Activated T-helper 1 cell treated with anti-CD3 and anti-CD28 coated beads, Interleukin-2, amount 50 U/mL, for 16 hours (primary cell): ENCODE measurements at places on chromosomes 5 and 9.

DNA sequence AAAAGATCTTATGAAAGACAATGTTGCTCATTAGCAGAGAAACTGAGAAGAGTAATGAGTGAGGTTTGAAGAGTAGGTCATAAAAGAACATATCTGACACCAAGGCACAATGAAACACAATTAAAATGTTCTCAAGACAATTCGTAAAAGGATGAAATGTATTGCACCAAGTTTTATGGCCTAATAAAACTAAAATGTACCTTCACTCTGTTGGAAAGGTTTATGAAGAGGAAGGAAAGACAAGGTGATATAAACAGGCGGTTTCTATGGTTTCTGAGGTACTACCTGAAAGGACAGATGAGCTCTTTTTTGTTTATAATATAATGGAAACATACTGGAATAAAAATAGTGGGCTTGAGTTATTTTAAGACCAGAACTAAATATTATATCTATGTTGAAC is 821.3 kb downstream of the TAF11L14 start:
- no peak for DNase-seq

DNA sequence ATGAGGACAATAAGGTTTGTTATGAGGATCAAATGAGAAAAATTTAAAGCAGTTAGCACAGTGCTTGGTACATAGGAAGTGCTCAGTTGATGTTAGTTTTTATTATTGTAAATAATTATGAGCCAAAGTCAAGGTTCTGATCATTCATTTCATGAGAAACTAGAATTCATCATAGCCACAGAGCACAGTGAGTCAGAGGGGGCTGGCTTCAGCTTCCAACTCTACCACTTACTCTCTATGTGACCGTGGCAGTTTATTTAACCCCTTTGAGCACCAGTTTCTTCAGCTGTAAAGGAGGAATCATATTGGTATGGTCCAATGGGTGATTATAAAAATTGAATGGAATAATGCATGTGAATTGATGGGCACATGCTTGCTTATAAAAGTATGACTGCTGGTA is 39.4 kb downstream of the KLHL3 start:
- DNase-seq = no peak

GRCh38 chr9:76216161-76216649 is 178.0 kb downstream of the RFK start:
- no peak for DNase-seq

GRCh38 chr5:65771266-65771665 is 49.3 kb downstream of the NLN start:
- DNase-seq = no peak

GRCh38 chr5:131986161-131986912 is 25.1 kb downstream of the ACSL6 start:
- DNase-seq = no peak

GRCh38 chr9:77969083-77969482 is 62.5 kb downstream of the GNAQ start:
- DNase-seq = no peak

DNA sequence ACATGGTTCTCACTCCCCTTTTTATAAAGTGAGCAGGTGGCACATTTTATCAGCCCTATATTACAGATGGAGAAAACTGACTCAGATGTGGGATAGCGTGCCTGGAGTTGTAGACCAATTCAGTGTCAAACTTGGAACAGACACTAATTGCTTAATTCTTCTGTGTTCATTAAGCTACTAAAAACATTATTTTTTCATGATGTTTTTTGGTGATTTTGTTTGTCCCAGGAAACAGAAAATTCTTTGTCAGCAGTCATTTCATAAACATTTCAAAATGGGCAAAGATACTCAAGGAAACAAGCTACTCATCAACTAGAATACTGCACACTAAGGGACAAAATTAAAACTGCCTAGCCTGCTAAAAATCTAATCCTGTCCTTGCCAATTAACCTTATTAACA is 2.2 kb downstream of the ABHD17B start:
- DNase-seq = no peak

DNA sequence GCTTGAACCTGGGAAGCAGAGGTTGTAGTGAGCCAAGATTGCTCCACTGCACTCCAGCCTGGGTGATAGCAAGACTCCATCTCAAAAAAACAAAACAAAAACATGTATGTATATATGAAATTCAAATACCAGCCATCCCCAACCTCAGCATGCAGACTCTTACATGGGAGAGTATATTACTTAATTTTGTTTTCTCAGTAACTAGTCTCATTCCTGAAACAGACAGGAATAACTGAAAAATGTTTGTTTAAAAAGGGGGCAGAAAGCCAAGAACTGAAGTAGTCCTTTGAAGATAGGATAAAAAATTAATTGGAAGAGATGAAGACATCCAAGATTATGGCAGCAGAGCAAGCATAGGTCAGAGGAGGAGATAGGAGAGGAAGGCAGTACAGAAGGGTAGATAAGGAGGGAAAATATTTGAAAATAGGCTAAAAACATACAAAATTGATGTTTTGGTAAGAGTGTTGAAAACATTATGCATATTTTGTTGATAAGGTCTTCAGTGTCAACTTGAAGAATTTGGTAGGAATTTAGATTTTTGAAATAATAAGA is 309.9 kb downstream of the MAT2B start:
- DNase-seq = no peak

- DNase-seq = no peak
These were observed 562.6 kb downstream of the NR2F1-AS1 start for GRCh38 chr5:93018461-93018860.

- no peak for DNase-seq
These were observed 35.6 kb downstream of the NFIB start for GRCh38 chr9:14278291-14278721.

GRCh38 chr9:121289026-121289771 is 21.2 kb downstream of the GSN start:
- DNase-seq = no peak

- no peak for DNase-seq
These were observed 709.3 kb downstream of the MAT2B start for GRCh38 chr5:164214698-164215097.

GRCh38 chr5:119895066-119895465 is 265.7 kb downstream of the FAM170A start:
- DNase-seq = no peak

GRCh38 chr5:93088592-93089389 is 492.2 kb downstream of the NR2F1-AS1 start:
- DNase-seq = no peak

DNA sequence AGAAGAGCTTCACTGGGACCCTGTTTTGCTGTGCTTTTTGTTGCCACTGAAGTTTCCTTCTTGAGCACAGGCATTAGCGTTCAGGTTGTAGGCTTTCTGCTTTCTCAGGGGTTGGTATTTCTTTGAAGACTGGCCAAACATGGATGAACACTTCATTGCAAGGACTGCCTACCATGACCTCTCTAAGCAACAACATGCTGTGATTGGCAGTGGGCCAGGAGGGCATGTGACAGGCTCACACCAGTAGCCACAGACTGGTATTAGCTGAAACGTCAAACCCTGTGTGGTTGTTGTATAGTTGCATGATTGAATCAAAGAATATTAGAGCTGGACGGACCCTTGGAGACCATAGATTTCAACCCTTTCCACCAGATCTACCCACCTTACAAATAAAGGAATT is 20.0 kb upstream of the MLANA start:
- no peak for DNase-seq

- no peak for DNase-seq
These were observed 1.3 kb downstream of the PCDHGC3 start for GRCh38 chr5:141477044-141477575.

- DNase-seq = no peak
These were observed 192.8 kb upstream of the GAS1 start for GRCh38 chr9:87140142-87140541.

- DNase-seq = no peak
These were observed 13.4 kb downstream of the NPR3 start for GRCh38 chr5:32724526-32724925.

GRCh38 chr5:110031402-110032140 is 341.8 kb downstream of the MAN2A1 start:
- no peak for DNase-seq

GRCh38 chr9:116323012-116323411 is 169.4 kb downstream of the PAPPA start:
- no peak for DNase-seq

GRCh38 chr5:180187767-180188166 is 21.2 kb downstream of the RASGEF1C start:
- no peak for DNase-seq

- DNase-seq = no peak
These were observed 64.2 kb downstream of the SGCD start for GRCh38 chr5:156391139-156391538.

DNA sequence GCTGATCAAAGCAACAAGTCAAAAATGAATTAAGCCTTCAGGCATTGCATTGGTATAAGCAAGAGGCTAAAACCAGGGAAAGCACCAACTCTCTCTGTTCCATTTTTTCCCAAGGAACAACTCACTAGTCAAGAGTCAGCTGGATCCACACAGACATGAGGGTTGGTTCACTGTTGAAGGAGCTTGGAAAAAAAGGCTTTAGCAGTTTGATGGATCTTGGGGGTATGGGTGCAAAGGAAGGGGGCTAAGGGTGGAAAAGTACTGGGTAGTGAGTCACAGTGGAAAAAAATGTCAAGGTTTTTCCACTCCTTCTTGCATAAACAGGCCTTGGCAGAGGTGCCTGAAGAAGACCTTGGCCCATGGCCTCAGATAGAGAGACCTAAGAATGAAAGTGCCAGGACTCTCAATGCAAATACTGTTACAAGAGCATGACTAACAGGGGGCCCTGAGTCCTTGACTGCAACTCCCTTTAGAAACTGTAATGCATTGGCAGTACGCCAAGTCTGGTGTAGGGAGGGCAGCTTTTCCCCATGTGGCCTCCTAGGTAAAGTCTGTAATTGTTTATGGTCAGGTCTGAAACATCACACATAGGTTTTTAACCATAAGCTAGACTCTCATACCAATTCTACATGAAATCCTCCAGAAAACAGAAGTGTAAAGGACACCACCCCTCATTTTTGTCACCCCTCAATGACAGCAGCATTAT is 23.7 kb downstream of the ACTL7A start:
- DNase-seq = no peak

DNA sequence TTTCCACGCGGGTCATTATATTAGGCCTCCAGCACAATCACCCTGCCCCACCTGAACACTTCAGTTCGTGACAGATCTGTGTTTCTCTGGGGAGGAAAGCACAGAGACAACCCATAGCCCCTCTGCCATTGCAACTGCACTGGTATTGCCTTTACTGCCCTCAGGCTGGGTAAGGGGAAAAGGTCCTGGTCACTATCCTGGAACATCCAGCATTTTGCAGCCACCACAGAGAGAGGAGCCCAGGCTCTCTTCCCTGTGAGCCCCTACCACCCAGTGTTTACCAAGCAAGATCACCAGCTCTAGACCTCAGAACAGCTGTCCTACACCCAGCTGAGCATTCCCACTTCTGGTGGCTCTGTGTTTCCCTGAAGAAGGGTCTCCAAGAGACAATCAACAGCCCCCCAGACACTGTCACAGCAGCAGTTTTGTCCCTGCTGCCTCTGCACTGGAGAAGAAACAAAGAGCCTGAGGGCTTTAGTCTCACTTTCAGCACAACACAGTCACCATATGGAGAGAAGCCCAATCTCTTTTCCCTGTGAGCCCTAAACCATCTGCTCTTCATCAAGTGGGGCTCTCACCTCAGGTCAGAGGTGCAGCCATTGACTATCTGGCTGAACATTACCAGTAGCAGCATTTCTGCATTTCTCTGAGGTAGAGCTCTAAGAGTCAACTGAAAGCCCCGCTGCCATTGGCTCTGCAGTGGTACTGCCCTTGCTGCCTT is 655.2 kb upstream of the FAM174A start:
- no peak for DNase-seq

GRCh38 chr9:77773381-77773780 is 125.3 kb upstream of the GNA14 start:
- no peak for DNase-seq

DNA sequence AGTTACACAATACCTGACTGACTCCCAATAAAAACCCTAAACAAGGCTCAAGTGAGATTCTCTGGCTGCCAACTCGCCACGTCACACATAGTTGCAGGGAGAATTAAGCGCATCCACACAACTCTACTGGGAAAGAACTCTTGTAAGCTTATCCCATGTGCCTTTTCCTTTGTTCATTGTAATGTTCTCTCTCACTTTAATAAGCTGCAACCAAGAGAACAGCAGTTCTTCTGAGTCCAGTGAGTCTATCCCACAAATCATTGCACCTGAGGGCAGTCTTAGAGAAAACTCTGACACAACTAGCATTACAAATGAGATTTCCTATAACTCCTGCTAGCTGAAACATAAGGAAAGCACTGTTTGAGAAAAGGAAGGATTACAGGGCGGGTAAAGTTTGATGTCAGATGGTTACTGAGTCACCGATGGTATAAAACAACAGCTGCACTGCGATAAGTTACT is 27.4 kb downstream of the CENPK start:
- no peak for DNase-seq

GRCh38 chr5:116035123-116035522 is 2.9 kb downstream of the ARL14EPL start:
- no peak for DNase-seq

DNA sequence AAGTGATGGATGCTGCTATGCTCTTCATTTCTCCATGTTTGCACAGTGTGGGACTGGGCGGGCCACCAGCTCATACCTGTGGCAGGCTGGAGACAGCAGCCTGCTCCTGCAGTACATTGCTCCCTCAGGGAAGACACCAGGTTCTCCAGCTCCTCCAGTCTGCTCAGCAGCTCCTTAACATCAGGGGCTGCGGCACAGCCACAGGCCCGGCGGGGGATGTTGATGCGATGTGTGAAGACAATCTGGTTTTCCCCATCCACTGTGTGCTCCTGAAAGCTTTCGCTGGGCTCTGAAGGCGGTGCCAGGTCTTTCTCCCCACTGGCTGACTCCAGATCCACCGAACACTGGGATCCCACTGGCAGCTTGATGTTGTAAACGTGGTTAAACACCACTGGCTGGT is 27.5 kb downstream of the TNC start:
- DNase-seq = no peak

GRCh38 chr5:170434966-170435605 is 45.9 kb upstream of the KCNMB1 start:
- DNase-seq = peak; percentile 26

DNA sequence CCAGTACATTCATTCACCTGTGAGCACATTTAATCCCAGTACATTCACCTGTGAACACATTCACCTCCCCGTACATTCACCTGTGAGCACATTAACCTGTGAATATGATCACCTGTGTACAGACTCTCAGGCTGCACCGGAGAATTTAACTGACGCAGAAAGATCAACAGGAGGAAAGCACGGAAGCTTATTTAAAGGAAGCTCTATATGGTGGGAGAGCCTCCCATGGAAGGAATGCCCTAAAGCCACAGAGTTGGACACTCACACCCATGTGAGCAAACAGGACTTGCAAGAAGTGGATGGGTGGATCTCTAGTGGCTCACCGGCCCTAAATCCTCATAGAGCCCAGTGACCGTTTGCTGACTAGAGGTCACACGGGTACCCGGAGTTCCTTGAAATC is 38.2 kb downstream of the TRIP13 start:
- no peak for DNase-seq
